H1 (cell line): ENCODE measurements at places on chromosomes 6 and 20. TPM values are rescaled to one million over a fixed set of nuclear protein-coding genes. Genes with fewer than 3 reads are reported as not detected.

DNA sequence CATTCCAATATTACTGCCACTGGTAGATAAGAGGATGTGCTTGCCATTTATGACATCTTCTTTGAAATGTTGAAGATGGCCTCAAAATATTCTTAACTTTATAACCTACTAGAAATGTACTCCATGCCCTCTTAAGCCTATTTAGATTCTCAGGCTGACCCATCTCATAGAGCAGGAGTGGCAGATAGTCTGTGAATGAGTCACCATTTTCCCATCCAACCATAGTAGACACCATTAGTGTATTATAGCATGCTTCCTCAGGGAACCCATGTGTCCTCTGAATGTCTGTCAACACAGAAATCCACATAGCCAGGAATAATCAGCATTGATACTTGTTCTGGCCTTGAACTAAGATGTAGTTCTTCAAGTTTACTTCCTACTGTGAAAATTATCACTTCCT, 150.2 kb downstream of the IMPG1 start:
- DNase-seq, result no peak

- DNase-seq, result no peak
Measured at GRCh38 chr6:107750176-107750797, 73.8 kb downstream of the SCML4 start.

GRCh38 chr6:167452338-167453081, 127.6 kb downstream of the TTLL2 start:
- no peak for DNase-seq

DNA sequence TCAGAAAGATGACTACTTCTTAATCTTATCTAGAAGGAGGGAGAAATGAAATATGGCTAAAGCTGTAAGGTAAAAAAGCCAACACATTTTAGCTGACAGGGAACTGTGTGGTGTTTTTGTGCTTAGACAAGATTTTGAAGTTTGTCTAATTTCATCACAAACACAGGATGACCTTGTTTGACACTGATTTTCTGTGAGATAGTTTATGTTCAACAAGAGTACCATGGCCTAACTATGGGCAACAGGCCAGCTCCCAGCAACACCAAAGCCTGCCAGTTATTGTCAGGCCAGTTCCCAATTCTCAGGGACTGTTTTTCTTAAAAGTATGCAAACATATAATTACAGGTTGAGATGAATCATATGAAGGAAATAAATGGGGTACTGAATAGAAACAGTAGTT, 5.5 kb upstream of the ABCF1 start:
- no peak for DNase-seq

GRCh38 chr6:139135578-139136545, 982 bp downstream of the HECA start:
- DNase-seq, result no peak

GRCh38 chr6:37761554-37762271, 57.8 kb upstream of the ZFAND3 start:
- no peak for DNase-seq

Gene DLL1
- total RNA-seq, result 3.8 and 5.6 TPM in 2 replicates

DNA sequence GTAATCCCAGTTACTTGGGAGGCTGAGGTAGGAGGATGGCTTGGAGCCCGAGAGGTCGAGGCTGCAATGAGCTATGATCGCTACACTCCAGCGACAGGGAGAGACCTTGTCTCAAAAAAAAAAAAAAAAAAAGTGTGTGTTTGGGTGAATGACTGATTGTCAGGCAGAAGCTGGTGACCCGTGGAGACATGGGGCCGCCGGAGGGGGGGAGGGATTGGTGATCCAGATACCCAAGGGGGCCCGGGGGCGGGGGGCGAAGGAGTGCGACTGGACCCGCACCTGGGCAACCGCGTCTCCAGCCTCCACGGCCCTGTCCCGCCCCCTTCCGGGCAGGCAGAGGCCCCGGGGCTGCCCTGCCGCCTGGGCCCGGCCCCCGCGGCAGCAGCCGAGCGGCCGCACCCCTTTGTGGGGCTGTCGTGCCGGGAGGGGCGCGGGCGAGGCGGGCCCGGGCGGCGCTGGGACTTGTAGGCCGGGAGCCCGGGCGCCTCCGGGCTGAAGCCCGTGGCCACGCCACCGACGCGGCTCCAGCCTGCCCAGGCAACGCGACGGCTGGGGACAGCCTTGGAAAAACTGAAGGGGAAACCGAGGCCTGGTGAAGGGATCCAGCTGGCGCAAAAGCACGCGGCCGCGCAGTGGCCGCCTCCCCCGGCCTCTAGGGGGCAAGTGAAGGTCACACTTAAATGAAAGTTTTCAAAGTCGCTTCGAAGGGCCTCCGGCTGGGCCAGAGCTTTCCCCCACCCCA, 2.1 kb upstream of the RBM38 start:
- peak; percentile 81 for DNase-seq

Gene MYBL2
- total RNA-seq, result 207 and 208 TPM in 2 replicates

- no peak for DNase-seq
Measured at GRCh38 chr20:53468587-53468986, 125.1 kb downstream of the ZNF217 start.

DNA sequence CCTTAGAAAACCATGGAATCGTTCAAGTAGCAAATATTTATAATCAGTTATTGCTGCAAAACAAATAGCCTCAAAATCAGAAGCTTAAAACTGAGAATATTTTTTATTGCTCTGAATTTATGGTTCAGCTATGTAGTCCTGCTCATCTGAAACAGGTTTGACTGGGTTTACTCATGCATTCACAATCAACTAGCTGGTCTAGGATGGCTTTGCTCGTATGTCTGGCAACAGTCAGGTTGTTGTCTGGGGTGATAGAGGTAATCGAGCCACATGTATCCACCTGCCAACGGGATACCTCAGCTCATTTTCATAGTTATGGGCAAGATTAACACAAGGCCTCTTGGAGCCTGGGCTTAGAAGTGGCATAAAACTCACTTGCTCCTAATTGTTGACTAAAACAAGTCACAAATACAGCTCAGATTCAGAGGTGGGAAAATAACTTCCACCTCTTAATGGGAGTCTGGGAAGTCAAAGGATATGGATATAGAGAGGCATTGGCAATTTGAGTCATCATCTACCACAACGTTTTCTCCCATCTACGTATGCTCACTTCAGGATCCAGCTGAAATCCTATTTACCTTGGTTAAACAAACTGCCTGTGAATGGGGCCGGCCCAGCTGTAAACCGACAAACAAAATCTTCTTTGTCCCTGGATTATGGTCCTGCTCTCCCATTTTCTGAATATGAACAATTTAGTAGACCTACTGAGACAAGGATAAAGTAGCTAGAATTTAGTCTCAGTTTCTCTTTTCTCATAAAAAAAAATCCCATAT, 54.5 kb upstream of the TENT5A start:
- DNase-seq, result no peak

Gene FAM217A
- not detected in 2 replicates for total RNA-seq

GRCh38 chr6:47023573-47023972, 18.6 kb downstream of the ADGRF1 start:
- no peak for DNase-seq

DNA sequence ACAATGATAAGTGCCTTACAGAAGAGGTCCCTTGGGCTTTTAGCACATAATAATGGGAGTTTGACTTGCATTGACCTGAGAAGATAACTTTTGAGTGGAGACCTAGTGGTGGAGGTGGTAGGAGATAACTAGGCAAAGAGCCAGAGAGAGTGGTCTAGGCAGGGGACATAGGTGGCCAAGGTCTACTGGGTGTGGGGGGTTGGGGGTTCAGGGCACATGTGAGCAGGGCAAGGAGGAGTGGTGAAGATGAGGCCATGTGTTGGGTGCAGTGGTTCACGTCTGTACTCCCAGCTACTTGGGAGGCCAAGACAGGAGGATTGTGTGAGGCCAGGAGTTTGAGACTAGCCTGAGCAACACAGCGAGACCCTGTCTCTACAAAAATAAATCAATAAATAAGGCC, 74.3 kb upstream of the CTNNBL1 start:
- DNase-seq, result no peak

DNA sequence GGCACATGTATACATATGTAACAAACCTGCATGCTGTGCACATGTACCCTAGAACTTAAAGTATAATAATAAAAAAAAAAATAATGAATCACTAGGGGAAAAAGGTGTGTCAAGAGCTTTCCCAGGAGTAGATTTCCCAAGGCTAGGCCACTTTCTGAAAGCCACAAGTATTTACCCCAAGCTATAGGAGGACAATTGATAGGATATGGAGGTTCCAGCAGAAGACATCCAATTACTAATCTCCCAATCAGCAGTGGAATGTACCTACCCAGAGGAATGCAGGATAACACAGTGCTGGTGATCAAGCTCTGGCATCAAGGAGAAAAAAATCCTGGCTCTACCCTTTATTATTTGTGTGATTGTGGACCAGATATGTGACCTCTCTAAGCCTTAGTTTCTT, 562.7 kb downstream of the RFPL4B start:
- no peak for DNase-seq

DNA sequence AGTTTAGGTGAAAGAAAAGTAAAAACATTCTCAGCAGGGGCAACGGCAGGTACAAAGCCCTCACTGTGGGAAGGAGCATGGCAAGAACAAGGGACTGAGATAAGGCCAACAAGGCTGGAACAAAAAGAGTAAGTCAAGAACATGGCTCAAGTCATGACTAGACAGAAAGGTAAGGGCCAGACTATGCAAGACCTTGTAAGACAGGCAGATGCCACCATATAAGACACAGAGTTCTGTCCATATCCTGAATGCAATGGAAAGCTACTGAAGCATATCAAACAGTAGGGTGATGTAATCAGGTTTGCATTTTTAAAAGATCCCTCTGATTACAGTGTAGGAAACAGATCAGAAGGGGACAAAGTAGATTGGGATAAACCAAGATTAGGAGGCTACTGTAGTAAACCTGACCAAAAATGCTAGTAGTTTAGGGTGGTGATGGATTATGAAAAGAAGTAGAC, 5.5 kb downstream of the REV3L start:
- DNase-seq, result no peak
